ENCODE measurements at places on chromosomes 7 and 10.

DNA sequence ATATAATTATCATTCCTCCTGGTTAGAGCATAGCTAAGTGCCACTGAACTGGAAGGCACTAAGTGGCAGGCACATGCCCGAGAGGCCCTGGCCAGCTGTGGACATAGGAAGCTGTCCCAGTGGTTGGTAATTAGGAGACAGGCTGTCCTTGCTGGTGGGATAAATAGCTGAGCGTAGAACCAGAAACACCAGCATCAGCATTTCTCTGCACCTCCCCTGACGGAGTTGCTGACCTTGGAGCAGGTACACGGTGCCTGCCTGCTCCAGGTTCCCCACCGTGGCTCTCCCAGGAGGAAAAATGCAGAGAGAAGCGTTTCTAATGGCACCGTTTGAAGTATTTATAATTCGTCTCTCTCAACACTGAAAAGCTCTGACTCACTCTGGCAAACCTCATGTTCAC lies 5.6 kb upstream of the ABLIM1 start:
- no peak for DNase-seq

DNA sequence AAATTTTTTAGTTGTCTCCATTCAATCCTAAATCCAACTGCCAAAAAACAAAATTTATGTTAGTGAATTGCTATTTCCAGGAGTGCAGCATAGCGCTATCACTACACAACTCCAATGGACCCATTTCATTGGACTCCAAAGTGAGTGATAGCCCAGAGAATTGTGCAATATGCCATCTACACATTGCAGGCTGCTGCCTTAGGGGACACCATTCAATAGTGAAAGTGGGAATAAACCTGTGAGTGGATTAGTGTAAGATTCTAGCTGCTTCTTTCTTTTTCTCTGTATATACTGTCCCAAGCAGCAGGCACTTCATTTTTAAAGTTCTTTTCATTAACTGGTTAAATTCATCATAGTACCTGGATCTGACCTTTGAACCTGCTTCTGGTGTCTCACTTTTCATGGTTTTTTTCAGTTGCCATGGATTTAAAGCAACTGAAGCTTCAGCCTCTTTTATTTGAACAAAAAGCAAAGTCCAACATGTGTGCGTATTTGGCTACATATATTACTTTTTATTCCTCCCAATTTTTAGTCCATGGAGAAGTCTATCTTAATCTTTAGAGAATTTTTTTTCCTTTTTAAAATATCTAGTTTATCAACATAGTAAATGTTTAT lies 97.3 kb downstream of the DGKB start:
- no peak for DNase-seq

DNA sequence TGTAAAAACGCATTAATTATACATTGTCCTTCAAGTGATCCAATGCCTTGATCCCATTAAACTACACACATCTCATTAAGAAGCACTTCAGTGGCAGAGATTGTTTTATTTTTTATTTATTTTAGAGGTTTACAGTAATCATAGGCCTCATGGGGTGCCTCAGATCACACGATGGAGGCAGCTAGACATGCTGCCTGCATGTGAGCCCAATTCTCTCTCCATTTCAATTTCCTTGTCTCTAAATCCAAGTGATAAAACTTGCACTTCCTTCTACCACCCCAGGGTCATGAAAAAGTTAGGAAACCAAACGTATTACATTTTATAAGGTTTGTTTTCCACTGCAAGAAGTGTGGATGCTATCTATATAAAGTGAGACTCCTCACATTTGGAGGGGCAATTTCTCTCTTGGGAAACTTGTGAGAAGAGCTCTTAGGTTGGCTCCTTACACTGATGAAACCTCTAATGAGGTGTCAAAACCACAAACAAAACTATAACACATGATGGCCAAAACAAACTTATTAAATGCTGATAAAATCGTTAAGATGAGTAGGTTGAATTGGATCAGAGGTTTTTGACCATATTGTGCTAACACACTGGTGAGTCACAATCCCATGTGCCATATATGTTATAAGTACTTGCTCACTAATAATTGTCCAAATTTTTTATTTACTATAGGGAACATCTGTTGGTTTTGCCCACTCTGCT lies 22.3 kb upstream of the XPNPEP1 start:
- DNase-seq, result no peak

DNA sequence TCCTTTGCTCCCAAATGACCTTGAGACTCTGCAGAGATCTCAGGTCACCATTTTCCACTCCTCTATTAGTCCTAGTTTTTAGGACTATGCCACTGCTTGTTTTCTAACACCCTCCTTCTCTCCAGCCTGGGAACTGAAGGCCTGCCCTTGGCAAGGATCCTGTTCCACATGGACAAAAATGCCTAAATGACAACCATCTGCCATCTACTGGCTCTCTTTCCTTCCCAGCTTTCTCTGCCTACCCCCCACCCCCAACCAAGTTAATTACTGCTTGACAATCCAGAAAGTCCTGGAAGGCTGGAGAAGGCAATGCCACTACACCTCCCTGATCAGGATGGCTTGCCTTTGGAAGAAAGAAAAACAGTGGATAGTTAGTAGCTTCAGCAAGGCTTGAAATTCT lies 44.8 kb upstream of the SP8 start:
- no peak for DNase-seq

Data from ascending aorta (tissue), 2 donors.